Uterus (tissue), 4 donors: ENCODE measurements at places on chromosomes 5 and 9. TPM values are rescaled to one million over a fixed set of nuclear protein-coding genes. Genes with fewer than 3 reads are reported as not detected.

GRCh38 chr5:21063146-21063545 lies 1075.1 kb upstream of the CDH18 start:
- no peak for DNase-seq
- H3K27me3 ChIP-seq, result no peaks in the 10 kb centered on the region
- no peaks in the 10 kb centered on the region for H3K36me3 ChIP-seq
- no peak overlapping the region for H3K27ac ChIP-seq
- H3K4me3 ChIP-seq, result no peak overlapping the region

FOXD4L6 gene
- total RNA-seq, result not detected

DNA sequence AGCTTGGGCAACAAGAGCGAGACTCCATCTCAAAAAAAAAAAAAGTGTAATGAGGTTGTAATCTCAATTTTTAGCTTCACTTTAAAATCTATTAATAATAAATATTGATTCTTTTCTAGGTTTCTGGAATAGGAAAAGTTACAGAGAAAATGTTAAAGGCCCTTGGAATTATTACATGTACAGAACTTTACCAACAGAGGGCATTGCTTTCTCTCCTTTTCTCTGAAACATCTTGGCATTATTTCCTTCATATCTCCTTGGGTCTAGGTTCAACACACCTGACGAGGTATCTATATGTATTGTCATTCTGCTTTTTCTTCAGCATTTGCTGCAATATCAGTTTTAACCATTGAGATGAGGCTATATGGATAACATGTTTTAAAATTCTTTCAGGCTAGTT lies 26.6 kb upstream of the ANKDD1B start:
- DNase-seq, result no peak
- no peak overlapping the region for H3K4me3 ChIP-seq
- no peak overlapping the region for H3K27ac ChIP-seq
- H3K27me3 ChIP-seq, result no peaks in the 10 kb centered on the region
- no peaks in the 10 kb centered on the region for H3K36me3 ChIP-seq

GRCh38 chr9:136488247-136489214 lies 5.7 kb upstream of the SEC16A start:
- H3K4me3 ChIP-seq, result no peak overlapping the region
- no peaks in the 10 kb centered on the region for H3K27me3 ChIP-seq
- H3K4me1 ChIP-seq, result peaks cover 12% of the 10 kb centered on the region
- peak; percentile 75 for DNase-seq
- no peaks in the 10 kb centered on the region for H3K36me3 ChIP-seq

DNA sequence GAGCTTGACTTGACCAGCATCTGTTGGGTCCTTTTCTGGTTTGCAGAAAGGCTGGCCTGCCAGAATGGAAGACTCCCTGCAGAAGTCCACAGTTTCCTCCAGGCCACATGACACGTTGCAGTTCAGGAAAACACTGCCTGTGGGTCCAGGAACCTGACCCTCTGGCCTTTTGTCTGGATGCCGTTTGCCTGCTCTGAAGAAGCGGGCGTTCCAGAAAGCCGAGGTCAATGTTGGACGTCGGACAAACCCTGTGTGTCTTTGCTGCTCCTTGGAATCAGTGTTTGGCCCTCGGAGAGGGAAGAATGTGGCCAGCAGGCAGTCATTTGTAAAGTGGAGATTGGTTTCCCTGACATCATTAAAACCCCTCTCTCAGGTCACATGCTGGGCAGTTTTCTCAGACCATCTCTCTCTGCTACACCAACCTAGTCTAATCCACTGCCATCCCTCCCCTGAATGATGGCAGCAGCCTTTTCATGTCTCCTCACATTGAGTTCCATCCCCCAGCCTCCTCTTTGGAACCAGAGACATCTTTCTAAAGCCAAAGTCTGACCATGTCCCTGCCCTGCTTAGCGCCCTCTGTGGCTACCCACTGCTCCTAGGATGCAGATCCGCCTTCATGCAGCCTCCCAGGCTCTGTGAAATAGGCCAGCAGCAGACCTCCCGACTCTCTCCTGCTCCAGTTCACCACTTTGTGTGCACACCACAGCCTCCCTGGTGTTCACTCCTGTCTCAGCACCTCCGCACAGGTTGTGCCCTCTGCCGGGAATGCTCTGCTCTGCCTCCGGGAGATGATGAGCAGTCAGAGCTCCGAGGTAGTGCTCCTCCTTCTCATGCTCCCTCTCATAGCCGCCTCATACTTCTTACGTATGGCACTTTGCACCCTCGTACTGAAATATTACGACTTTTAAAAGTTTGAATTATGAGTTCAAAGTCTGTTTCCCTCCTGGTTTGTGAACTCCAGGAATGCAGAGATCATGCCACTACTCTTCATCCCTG lies 75.6 kb downstream of the RALGPS1 start:
- no peak overlapping the region for H3K4me3 ChIP-seq
- H3K27ac ChIP-seq, result peak overlapping the region; percentile 81
- no peaks in the 10 kb centered on the region for H3K27me3 ChIP-seq
- no peaks in the 10 kb centered on the region for H3K4me1 ChIP-seq
- no peaks in the 10 kb centered on the region for H3K36me3 ChIP-seq
